Natural killer cell (primary cell): ENCODE measurements at places on chromosomes 16 and 17.

DNA sequence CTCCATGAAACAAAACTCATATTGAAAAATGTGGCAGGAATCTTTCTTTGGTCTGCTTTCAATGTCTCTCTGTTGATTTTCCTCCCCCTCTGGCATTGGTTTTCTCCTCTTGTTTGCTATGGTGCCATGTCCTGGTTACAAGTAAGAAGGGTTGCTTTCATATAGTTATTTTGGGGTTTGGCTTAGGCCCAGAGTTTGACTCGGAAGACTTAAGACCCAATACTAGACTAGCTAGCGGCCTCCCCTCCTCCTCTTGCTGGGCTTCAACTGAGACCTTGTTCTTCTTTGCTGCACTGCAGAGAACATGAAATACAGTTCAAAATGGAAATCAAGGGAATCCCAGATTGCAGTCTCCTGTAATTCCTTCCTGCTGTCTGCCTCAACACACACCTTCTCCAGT, 30.0 kb upstream of the CLEC18A start:
- no peak for DNase-seq

DNA sequence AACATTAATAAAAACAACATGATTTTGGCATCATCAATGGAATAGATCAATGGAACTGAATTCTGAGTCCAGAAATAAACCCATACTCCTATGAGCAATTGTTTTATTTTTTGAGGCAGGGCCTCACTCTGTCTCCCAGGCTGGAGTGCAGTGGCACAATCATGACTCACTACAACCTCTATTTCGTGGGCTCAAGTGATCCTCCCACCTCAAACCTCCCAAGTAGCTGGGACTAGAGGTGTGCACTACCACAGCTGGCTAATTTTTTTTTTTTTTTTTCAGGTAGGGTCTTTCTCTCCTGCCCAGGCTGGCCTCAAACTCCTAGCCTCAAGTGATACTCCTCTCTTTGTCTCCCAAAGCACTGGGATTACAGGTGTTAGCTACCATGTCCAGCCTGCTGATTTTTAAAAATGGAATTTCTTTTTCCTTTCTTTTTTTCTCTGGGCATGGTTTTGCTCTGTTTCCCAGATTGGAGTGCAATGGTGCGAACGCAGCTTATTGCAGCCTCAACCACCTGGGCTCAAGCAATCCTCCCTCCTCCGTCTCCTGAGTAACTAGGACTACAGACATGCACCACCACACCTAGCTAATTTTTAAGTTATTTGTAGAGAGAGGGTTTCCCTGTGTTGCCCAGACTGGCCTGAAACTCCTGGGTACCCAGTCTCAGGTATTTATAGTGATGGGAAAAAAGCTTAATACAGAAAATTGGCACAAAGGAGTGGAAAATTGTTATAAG, 7.3 kb upstream of the PRDM7 start:
- DNase-seq = no peak

DNA sequence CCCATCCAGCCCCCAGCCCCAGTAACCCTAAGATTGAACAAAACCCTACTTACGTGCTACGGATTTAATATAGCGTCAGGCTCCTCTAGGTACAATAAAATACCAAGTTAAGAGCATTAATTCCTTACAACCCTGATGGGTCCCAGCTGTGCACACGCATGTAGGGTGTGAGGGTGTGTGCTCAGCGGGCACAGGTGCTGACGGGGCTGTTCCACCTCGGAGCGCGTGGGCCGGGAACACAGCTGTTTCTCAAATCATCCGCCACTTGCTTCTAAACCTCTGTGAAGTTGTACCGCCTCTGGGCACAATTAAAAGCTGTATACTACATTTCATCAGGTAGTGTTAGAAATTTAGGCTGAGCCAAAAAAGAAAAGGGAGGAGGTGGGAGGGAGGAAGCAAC, 478.6 kb downstream of the MAF start:
- DNase-seq = no peak

DNA sequence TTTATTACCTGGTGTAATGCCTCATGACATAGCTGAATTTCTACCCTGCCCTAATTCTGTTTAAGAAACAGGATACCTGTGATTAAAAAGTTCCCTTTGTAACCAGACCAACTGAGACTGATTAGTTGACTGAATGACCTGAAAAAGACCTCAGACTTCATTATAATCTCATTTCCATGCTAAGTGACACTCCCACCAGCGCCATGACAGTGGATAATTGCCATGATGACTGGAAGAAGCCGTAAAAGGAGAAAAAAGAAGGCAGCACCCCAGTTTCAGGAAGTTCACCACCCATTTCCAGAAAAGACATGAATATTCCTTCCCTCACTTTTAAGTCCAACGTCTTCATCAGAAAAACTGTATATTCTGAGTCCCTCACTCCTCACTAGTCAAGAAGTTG, 125.6 kb upstream of the HS3ST4 start:
- no peak for DNase-seq

DNA sequence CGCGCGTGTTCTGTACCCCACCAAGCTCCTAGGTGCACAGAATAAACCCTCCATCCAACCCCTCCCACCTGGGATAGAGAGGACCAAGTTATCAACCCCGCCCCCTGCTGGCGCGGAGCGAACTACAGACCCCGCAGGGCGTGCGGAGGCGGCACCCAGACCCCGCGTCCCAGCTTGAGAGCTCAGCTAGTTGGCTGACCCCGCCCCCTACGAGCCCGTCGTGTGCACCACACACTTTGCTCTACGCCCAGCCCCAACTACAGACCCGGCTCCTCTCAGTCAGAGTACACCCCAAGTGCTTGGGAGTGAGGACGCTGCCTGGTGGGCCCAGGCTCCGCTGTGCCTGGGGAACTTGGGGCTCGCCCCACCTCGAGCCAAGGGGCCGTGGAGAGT, 1.5 kb downstream of the GRIN2A start:
- DNase-seq = peak; percentile 14

DNA sequence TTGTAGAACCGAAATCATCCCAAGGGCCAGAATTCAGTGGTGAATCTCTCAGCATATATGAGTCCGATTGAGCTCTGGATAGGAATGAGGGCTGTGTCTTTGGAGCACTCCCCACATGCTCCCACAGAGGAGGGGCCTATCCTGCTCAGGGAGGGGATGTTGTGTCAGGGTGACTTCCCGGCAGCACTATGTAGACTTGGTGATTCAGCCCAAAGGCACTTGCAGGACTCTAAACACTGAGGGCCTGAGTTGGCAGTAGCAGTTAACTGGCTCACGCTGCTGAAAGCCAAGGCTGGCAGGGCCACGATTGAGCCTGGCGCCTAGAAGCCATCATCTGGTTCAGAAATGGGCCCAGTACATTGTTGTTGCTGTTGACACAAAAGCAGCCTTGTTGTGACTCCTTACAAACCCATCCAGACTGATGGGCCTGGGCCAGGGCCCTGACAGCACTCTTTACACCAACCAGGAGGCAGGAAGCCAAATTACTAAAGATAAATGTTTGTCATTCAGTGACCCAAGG, 31.9 kb downstream of the NMT1 start:
- DNase-seq = no peak
